ENCODE measurements at places on chromosomes 6 and 20.

DNA sequence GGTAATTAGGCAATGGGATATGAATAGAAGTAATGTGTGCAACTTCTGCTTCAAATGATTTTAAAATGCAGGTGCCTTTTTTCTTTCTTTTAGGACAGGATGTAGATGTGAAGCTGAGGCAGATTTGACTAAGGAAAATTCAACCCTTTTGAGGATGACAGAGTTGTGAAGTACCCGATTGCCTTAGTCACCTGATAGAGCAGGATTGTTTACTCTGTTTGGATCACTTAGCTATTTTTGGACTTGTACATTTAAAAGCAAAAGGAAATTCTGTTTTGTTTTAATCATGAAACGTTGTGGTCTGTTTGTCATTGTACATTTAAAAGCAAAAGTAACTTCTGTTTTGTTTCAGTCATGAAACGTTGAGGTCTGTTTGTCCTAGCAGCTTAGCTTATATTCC, 143.4 kb downstream of the FAM83B start:
- DNase-seq, result no peak

- no peak for DNase-seq
Measured at GRCh38 chr6:157791450-157791849, 31.6 kb upstream of the SNX9 start.

- DNase-seq, result no peak
Measured at GRCh38 chr20:40641202-40641601, 47.8 kb downstream of the MAFB start.

DNA sequence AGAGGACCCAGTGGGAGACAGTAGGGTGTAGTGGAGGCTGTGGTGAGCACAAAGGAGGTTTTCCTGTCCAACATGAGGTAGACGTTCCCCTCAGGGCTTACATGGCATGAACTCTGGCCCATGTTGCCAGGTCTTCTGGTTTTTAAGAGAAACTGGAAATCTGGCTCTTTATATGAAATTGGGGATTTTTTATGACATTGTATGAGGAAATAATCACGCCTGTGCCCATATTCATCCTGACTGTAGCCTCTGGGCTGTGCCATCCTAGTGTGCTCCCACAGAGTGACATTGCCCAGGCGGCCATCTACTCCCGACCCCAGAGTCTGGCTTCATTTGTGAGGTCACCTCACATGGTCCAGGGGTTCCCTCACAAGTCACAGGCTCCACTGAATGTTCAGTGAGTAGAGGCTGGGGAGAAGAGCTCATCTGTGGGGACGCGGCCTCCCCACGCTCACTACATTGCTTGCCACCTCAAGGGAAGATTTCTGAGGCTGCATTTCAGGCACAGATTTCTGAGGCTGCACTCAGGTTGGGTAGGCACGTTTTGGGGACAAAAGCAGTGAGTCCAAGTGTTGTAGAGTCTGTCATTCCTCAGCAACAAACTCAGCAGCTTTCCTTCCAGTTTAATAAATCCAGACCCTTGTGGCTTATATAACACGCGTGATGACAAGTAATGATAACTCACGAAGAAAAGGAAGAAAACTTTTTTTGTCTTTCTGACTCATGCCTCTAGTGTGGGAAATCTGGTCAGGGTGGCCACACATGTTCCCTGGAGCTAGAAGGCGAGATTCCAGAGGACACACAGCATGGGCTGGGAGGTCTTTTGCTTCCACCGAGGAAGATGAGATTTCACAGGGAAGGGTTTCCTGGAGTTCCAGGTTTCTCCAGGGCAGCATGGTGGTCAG, 41.7 kb downstream of the SLC24A3 start:
- no peak for DNase-seq

- DNase-seq, result no peak
Measured at GRCh38 chr20:46056970-46057855, 28.2 kb downstream of the SLC12A5 start.

All from stimulated activated CD4-positive, alpha-beta T cell treated with anti-CD3 and anti-CD28 coated beads, Interleukin-4, amount 100 ng/mL, for 24 hours (primary cell).